ENCODE measurements at places on chromosomes 1 and 21.

GRCh38 chr1:163205513-163205912 is 2.8 kb upstream of the RGS5 start:
- DNase-seq, result no peak

- DNase-seq, result no peak
These were observed 27.7 kb downstream of the NENF start for GRCh38 chr1:212460376-212460775.

DNA sequence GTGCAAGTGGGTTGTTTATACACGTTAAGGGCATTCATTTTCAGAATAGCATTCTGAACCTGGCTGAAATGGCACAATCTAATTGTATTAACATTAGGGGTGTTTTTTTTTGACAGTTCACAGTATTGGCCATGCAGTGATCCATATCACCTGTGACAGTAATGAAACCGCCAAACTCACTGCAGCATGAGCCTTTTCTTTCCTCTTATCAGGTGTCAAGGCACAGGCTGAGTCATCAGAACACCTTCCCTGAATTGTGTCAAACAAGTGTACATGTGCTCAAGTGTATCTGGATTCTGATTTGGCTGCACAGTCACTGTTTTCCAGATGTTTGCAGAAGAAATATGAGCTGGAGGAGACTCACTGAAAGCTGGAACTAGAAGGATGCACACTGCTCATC is 47.7 kb upstream of the C8B start:
- no peak for DNase-seq

DNA sequence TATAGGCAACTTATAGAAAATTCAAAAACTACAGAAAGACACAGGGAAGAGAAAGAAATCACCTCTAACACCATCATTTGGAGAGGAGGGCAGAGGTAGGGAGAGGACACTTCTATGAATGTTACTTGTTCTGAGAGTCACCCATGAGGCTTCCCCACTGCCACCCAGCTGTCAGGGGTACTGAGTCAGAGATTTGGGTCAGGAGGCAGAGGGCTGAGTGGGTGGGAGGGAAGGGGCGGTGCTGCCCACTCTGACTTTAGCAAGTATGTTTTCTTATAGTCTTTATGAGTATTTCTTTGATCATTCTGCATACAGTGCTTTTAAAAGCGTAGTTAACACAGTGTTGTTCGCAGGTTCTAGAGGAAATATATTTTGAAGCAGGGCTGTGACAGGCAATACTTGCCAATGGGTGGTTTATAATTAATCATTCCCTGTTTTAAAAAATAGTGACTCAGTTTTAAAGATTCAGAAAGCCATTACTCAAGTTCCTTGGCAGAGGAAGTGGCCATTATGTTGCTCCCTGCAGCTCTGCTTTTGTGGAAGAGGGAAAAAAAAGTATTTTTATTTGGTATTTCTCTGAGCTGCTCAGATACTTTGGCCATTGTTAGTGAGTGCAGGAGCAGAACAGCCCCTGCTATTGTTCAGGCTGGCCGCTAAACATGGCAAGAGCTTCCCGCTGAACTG is 18.3 kb downstream of the IL6R start:
- peak; percentile 51 for DNase-seq

- DNase-seq, result no peak
These were observed 139.1 kb upstream of the FMN2 start for GRCh38 chr1:239952348-239953308.

GRCh38 chr21:33801424-33802405 is 113.9 kb downstream of the ATP5PO start:
- no peak for DNase-seq

DNA sequence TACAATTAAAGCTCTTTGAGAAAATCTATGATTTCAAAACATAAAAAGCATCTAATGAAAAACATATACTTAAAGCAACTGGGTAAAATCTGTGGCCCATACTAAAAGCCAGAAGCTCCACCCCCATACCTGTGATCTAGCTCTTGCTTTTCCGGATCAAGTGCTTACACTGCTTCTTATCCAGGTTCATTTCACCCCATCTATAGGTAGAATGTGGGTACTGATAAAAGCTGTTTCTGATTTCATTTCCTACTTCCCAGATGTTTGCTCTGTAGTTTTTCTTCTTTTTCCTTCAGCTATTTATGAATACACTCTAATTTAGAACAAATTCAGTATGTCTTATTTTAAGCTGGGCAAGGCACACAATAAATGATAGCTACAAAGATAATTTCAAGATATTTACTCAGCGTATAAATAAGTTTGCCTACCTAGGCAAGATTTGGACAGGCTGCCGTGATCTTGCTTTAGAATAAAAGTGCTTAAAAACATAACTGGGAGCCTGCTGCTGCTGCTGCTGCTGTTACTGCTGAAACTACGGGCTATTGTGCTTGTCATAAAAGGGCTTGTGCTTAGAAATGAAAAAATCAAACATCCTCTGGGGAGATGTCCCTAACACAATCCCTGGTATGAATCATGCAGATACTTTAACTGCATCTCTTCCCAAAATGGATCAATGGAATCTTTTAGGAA is 2.1 kb downstream of the SIPA1L2 start:
- DNase-seq, result no peak

Measured in activated CD8-positive, alpha-beta memory T cell treated with anti-CD3 and anti-CD28 coated beads, Interleukin-2, amount 50 U/mL, for 4 hours (primary cell).